ENCODE measurements at places on chromosomes 4 and X.

DNA sequence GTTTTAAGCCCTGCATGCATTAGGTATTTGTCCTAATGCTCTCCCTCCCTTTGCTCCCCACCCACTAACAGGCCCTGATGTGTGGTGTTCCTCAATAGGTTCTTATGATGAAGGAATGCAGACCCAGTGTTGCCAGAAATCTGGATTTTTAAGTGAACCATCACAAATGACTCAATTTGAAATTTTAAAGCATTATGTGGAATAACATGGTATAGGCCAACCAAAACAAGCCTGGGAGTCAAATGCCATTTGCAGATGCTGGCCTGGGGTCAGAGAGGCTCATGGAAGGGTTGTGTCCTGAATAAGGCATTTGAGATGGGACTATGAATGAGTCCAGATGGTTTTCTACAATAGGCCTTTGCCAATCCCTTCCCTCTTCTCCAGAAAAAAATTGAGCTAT, 179.6 kb downstream of the SHROOM3 start:
- DNase-seq = peak; percentile 96

- DNase-seq = no peak
These were observed 1743.8 kb upstream of the PCDH7 start for GRCh38 chr4:28976369-28976768.

- no peak for DNase-seq
These were observed 24.0 kb downstream of the MEPE start for GRCh38 chr4:87856816-87857215.

GRCh38 chr4:76554630-76555029, 119.6 kb downstream of the SHROOM3 start:
- no peak for DNase-seq

GRCh38 chr4:42329421-42329820, 67.9 kb upstream of the SHISA3 start:
- DNase-seq = no peak

- no peak for DNase-seq
These were observed 7.9 kb downstream of the SLC10A6 start for GRCh38 chr4:86841309-86841708.

GRCh38 chrX:54357414-54358377, at the start of gene WNK3:
TSS of gene WNK3 (minus strand) at chrX:54358046.
- DNase-seq = peak; percentile 17

GRCh38 chr4:132991111-132991510, 158.0 kb upstream of the PCDH10 start:
- DNase-seq = no peak
